ENCODE measurements at places on chromosomes 6 and 20.

- DNase-seq = no peak
These were observed 60.4 kb downstream of the SOX4 start for GRCh38 chr6:21653905-21654304.

DNA sequence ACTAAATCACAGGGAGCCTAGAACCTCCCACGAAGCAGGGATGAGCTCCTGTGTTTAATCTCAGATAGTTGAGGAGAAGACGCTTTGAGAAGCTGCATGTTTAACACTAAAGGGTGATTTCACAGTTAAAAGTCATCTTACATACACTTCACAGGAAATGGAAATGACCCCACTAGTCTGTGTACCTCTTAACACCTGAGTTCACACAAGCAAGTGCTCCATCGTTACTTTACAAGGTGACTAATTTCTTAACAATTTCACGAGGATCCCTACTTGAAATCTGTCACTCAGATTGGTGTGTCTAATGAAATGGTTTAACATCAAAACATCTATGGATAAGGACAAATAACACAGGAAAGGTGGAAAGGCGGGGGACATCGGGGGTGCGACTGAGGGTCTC is 93.8 kb upstream of the RPS6KA2 start:
- DNase-seq = no peak

GRCh38 chr20:56808732-56809131 is 179.6 kb downstream of the TFAP2C start:
- no peak for DNase-seq

DNA sequence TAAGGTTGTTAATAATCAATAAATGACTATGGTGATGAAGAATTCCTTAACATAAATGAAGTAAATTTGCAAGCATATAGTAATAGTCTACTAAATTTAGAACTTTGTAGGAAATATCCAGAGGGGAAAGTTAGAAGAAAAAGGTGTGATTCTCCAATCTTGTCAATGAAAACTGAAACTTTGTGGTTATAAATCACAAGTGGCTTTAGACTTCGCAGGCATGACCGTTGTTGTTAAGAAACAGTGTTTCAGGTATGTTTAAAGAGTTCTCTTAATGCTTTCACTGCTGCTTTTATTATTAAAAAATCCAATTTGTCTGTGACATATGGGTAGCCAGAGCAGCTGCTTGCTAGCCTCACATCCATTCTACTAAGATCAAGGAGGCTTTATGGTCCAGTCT is 475.6 kb upstream of the ADGRB3 start:
- no peak for DNase-seq

DNA sequence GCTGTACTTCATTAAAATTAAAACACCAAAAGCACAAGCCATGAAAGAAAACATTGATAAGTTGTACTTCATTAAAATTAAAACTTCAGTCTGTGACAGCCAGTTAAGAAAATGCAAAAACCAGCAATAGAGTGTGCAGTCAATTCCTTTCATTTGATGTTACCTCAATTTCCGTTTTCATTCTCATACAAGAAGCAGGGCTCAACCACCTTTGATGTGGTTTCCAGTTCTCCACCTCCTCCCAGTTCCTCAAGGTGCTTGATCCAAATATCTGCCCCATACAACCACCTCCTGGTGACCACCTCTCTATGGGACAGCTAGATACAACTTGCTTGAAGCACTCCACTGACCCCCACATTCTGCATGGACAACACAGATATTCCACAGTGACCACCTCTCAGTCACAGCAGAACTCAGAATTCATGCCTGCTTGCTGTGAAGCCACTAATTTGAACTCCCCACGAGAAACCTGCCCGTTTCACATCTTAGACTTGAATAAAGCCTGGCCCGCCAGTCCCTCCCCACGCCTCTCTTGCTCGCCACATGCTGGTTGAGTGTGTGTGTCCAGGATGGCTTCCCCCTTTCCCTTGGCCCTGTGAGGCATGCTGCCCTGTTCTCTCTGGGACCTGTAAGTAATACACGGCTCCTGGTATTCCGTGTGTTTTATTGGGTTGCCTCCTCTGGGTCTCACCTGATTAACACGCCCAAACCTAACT is 66.1 kb downstream of the FAM50B start:
- no peak for DNase-seq

DNA sequence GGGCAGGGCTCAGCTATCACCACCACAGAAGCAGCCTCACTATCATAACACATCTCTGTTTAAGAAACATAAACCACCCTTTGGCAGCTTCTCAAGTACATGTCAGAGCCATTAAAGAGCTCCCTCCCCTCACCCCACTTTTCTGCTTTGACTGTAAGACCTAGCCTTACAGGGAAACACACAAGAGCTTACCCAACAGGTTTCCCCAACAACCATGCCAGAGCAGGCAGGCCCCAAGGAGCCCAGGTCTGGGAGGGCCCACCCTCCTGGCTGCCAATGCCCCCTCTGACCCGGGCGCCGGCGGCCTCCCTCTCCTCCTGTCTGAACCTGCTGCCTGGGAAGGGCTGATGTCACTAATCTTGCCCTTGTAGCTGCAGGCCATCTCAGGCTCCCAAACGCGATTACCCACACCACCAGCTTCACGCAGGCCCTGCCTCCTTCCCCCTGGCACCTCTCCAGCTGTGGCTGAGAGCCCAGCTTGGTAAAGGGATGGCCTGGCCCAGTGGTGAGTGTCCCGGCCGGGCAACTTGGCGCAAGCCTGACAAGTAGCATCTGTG is 402.0 kb downstream of the MAFB start:
- DNase-seq = no peak

GRCh38 chr20:34216382-34216742 is 24.9 kb upstream of the ASIP start:
- DNase-seq = no peak

DNA sequence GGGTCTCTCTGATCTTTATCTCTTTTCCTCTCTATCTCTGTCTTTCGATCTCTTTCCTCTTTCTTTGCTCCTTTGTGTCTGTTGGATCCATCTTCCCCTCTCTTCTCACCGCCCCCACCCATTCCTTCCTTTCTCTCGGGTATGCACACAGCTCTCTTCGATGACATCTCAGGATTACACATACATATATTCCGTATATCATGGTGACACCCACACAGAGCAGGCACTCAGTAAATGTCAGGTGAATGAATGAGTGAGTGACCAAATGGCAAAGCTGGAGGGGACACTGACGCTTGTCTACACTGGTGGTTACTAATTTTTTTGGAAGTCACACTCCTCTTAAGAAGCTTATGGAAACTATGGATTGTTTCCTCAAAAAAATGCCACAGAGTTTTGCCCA is 9.9 kb downstream of the VSTM2L start:
- DNase-seq = no peak

- no peak for DNase-seq
These were observed 771.4 kb upstream of the DEFB115 start for GRCh38 chr20:30486103-30486478.

DNA sequence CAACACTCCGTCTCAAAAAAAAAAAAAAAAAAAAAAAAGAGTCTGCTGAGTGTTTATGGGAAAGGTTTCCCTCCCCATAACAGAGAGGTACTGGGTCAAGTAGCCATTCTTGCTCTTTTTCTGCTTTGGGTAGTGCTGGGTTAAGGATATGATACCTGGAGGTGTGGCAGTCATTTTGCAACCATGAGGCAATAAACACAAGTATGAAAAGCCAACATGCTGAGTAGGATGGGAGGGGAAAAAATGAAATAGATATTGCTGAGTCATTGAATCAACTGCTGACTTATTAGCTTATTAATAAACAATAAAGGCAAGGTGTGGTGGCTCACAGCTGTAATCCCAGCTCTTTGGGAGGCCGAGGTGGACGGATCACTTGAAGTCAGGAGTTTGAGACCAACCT is 2.3 kb upstream of the TOMM34 start:
- no peak for DNase-seq

DNA sequence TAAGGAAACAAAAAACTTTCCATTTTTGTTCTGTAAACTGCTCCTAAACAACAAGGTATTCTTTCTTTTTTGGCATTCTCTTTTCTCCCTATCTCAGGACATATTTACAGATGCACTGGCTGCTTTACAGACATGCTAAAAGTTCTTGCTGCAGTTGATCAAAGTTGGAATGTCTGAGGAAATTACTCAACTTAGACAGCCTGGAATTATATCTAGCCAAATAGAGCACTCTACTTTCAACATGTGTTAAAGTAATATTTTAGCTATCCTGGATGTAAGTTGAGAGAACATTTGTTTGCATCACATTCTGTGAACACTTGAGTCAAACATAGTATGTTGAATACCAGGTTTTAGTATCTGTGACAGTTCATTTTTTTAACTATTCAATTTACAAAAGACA is 24.8 kb downstream of the TASP1 start:
- no peak for DNase-seq

GRCh38 chr6:34276881-34277762 is 28.3 kb upstream of the SMIM29 start:
- DNase-seq = no peak

- DNase-seq = no peak
These were observed 18.3 kb downstream of the SERPINB9 start for GRCh38 chr6:2884804-2885203.

- DNase-seq = no peak
These were observed 44.2 kb upstream of the CITED2 start for GRCh38 chr6:139418481-139419132.

DNA sequence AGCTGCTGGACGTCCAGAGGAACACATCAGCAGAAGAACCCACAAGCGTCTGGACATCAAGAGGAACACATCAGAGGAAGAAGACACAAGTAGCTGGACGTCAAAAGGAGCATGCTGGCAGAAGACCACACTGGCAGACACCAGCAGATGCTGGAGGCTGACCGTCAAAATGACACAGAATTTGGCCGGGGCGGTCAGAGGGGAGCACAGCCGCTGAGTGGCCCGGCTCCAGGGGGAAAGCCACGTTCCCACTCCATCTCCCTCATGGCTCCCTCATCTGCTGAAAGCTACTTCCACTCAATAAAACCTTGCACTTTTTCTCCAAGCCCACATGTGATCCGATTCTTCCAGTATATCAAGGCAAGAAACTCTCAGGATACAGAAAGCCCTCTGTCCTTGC is 283.6 kb downstream of the PTPRT start:
- peak; percentile 0 for DNase-seq

GRCh38 chr20:30985386-30985785 is 272.1 kb upstream of the DEFB115 start:
- no peak for DNase-seq

DNA sequence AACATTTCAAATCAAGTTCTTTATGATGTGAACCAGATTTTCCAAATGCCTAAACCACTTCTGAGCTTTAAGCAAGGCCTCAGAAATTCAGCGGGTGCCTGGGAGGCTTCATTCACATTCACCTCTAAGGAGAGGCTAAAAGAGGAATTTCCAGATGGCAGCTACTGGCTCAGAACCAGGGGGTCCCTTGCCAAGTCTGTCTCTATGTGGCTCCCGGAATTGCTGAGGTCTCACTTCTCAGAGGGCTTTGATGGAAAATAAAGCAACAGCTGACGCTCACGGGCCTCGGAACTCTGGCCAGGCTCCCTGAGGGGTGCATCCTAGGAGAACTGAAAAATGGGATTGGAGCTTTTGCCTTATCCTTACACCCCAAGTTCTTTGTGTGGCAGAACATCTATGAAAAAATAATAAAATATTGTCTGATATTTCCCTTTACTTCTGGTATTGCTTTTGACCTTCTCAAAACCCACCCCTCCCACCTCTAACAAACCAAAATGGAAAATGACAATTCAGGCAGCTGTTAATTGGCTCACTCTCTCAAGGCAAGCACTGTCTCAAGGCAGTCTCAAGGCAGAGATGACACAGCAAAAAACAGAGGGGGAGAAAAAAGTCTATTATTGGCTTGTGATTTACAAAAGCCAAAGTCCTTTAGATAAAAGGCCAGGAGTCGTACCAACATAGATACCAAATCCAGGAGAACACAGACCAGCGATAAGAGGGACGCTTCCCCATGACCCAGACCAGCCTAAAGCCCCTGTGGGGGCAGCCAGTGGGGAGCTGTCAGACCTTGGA is 21.8 kb upstream of the LRRN4 start:
- peak; percentile 82 for DNase-seq

- no peak for DNase-seq
These were observed 41.0 kb downstream of the ZMYND8 start for GRCh38 chr20:47315339-47316056.

DNA sequence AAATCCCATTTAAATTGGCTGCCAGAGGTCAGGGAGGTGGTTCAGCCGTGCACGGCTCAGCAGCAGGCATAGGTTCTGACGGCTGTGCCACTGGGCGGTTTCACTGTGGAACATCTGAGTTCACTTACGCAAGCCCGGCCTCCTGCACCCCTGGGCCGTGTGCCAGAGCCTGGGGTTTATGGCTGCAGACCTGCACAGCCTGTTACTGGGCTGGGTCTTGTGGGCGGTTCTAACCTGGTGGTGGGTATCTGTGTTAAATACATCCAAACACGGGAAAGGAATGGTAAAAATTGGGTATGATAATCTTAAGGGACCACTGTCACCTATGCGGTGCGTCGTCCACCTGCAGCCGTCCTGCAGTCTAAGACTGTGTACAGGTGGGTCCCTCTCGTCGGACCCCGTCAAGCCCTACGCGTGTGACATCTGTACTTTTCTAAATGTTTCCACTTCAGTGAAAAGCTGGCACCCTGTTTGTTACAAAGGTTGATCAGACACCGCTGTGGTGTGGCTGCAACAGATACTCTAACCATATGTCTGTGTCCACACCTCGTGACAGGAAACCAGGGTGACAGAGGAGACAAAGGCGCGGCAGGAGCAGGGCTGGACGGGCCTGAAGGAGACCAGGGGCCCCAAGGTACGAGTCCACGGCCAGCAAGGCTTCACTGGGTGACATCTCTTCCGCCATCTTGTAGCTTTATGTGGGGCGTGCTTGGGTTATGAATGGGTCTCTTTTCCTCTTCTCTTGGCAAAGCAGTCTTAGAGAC is 21.5 kb downstream of the COL9A3 start:
- no peak for DNase-seq

GRCh38 chr20:1474817-1475603 is 8.4 kb upstream of the NSFL1C start:
- no peak for DNase-seq

- peak; percentile 46 for DNase-seq
These were observed 118.8 kb upstream of the FRMD1 start for GRCh38 chr6:168197636-168198301.

GRCh38 chr20:23159256-23159946 is 73.3 kb upstream of the CD93 start:
- DNase-seq = no peak

GRCh38 chr6:165662749-165663376 is at the start of gene PDE10A:
Gene PDE10A, minus strand, starts transcription at chr6:165663241. Its CDS starts 430 bp downstream, at chr6:165662811.
- DNase-seq = peak; percentile 88

DNA sequence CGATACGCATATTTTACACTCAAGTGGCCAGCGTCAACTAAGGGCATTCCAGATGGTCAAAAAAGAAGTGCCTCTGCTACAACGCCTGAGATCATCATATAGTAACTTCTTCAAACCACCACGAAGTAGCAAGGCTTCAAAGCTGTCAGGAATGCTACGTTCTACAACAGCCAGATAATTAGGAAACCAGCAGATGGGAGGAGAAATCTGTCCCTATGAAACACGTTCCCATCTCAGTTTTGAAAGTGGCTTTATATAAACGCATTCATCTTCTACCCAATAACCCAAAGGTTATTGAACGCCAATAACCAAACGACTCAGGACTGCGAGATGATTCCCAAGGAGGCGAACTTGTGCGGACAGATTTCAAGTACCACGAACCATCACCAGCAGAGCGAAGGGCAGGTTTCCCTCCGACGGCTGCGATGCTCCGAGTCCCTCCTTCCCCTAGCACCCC is 1.2 kb downstream of the ABHD12 start:
- no peak for DNase-seq

All from left forelimb (tissue), 1 donor.